CD8-positive, alpha-beta memory T cell (primary cell): ENCODE measurements at places on chromosomes 12 and 14. TPM values are rescaled to one million over a fixed set of nuclear protein-coding genes. Genes with fewer than 3 reads are reported as not detected.

SRGAP1 gene
- polyA plus RNA-seq, result 0.09 TPM

SLC39A9 gene
- polyA plus RNA-seq, result 18.9 TPM

CDH24 gene
- 0.36 TPM for polyA plus RNA-seq

TRHDE gene
- not detected for polyA plus RNA-seq

NXPH4 gene
- polyA plus RNA-seq, result not detected

DDN gene
- not detected for polyA plus RNA-seq

PAPOLA gene
- polyA plus RNA-seq, result 67.7 TPM

SLC17A8 gene
- not detected for polyA plus RNA-seq

SEL1L gene
- 21.7 TPM for polyA plus RNA-seq
